Muscle of back (tissue), 13 donors: ENCODE measurements at places on chromosomes 3 and 15.

- DNase-seq: no peak
These were observed 91.5 kb downstream of the MYLK start for GRCh38 chr3:123792473-123793201.

- DNase-seq: no peak
These were observed 19.5 kb upstream of the TIMP4 start for GRCh38 chr3:12178091-12178820.

DNA sequence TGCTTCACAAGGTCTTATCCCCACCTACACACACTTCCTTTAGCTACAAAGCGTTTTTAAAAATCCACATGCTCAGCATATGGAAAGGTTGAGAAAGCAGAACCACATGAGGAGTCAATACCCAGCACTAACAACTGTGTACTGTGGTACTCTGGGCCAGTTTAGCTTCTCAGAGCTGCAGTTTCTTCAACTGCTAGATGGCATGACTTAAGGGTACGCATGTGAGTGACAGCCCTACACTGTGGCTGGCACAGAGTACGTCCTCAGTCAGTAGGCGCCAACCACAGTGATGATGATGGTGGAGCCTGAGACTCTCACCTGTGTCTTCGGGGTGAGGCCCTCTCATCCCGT, 17.4 kb downstream of the CCDC12 start:
- no peak for DNase-seq

GRCh38 chr3:133463347-133463860, 63.5 kb downstream of the BFSP2 start:
- no peak for DNase-seq

DNA sequence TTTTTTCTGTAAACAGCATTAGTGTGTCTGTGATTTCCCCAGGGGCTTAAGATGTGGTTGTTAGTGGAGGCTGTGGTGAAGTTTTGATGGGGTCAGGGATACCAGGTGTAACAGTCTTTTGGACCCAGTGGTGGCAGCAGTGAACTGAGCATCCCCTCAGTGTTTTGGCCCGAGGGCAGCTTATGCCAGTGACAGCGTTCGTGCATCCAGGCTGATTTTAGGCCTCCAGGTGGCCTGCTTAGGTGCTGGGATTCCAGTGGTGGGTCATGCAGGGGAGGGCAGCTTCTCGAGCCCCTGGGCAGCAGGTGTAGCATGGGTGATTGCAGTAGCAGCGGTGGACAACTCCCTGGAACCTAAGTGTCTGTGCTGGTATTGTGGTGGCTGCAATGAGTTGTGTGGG, 29.2 kb downstream of the STT3B start:
- DNase-seq: no peak

GRCh38 chr3:143707848-143708247, 140.4 kb downstream of the SLC9A9 start:
- DNase-seq: peak; percentile 11

DNA sequence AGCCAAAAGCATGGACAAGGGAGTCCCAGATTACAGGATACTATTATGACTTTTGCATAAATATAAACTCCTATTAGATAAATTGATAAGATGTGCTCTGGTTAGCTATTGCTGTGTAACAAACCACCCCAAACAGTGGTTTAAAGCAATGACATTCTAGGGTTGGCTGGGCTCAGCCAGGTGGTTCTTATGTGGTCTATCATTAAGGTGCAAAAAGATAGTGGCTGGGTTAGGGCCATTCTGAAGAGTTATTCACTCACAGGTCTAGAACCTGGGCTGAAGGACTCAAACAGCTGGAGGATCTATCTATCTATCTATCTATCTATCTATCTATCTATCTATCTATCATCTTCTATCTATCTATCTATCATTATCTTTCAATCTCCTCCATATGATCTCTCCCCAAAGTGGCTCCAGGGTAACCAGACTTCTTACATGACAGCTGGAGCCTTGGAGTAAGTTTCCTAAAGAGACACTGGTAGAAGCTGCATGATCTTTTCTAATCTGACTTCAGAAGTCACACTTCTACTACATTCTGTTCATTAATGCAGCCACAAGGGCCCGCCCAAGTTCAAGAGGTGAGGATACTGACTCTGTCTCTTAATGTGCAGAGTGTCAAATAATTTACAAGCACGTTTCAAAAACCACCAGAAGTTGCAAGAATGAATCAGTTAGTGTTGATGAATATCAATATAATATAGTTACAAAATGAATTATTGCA, 74.9 kb upstream of the XCR1 start:
- no peak for DNase-seq

- DNase-seq: no peak
These were observed 35.8 kb upstream of the CTDSPL start for GRCh38 chr3:37825744-37826400.

DNA sequence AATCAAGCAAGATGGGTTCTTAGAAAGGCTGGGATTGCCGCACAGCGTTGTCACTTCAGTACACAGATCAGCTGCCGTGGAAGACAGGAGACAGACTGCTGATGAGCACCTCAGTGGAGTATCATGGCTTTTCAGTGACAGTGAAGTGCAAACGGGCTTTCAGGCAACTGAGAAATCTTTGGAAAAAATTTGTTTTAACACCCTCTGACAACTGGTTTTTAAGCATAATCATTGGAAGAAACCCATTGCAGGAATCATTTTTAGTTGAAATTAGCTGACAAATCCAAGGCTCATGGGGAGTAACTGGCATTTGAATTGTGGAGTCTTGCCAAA, 418.8 kb downstream of the OTOL1 start:
- peak; percentile 80 for DNase-seq

- no peak for DNase-seq
These were observed 62.8 kb upstream of the HERC1 start for GRCh38 chr15:63896336-63897115.

DNA sequence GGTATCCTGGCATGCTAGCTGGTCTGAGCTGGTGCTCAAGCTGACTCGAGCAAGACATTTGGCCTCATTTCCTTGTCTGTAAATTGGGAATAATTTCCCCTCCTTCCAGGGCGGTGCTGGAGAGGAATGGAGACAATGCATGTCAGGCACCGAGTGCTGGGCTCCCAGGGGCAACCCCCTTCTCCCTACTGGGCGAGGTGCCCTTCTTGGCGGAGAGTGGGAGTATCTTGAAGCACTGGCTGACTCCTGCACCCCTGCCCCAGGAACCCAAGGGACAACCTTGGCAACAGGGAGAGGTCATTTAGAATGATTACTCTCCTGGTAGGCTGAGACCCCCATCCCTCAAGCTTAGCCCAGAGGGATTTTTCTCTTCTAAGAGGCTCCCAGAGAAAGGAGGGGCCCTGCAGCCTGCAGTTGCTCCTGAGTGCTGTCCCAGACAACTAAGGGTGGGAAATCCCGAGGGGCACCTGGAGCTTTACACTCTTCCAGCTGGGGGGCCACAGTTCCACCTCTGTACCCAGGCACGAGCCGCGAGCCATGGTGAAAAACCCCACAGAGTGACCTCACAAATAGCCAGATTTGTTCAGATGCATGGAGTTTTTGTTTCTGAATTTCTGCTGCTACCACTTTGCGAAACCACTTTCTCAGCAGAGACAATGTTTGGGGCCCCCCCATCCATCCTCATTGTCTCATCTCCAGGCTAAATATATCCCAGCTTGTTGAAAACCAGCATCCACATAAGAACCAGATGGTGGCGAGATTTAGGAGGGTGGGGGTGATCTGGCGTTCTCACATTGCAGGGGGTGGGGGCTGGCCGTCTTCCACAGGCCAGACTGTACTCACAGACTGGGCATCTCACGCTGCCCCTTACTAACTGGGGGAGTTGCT, 44.8 kb downstream of the ABTB1 start:
- DNase-seq: no peak
